Left kidney (tissue), 8 donors: ENCODE measurements at places on chromosomes 11 and 22.

DNA sequence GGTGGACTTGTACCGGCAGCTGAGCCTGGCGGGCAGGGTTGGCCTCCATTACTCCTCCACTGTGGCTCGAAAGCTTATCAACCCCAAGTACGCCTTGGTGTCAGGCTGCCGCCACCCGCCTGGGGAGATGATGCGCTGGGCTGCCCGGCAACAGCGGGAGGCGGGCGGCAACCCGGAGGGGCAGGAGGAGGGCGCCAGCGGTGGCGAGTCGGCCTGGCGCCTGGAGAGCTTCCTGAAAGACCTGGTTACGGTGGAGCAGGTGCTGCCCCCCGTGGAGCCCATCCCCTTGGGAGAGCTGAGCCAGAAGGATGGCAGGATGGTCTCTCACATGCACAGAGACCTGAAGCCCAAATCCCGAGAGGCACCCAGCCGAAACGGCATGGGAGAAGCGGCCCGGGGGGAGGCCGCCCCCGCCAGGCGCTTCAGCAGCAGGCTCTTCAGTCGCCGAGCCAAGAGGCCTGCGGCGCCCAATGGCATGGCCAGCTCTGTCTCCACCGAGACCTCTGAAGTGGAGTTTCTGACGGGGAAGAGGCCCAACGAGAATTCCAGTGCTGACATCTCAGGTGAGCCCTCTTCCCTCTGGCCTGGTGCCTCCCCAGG is 26.7 kb downstream of the FAM83F start:
- DNase-seq, result no peak

- DNase-seq, result no peak
These were observed 192.4 kb upstream of the API5 start for GRCh38 chr11:43119275-43119970.

DNA sequence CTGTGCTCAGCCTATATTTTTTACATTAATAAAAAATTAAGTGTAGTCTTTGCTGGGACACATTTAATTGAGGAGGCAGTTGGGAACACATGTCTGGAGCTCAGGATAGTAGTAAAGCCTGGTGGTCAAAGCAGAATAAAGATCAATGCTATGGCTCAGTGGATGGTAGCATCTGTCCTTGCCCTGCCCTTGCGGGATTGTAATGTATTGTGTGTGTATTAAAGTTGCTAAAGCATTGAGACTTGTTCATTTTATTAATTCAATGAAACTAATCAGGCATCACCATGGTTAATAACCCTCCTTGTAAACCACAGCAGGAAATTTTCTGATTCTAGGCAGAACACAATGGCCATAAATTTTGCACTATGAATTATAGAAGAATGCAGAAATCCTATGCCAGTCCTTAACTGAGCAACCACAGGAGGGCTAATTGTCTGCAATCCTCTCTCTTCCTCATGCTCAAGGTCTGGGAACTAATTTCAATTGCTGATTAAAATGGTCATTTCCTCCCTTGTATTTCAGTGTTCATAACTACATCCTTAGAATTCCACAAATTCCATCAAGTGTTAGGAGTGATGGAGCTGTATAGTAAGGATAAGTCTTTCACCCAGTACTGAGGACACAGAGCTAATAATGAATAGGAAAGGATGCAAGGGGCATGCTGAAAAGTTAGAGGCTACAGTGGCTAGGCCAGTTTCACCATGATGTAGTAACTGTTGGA is 403.2 kb upstream of the DDI1 start:
- peak; percentile 17 for DNase-seq

DNA sequence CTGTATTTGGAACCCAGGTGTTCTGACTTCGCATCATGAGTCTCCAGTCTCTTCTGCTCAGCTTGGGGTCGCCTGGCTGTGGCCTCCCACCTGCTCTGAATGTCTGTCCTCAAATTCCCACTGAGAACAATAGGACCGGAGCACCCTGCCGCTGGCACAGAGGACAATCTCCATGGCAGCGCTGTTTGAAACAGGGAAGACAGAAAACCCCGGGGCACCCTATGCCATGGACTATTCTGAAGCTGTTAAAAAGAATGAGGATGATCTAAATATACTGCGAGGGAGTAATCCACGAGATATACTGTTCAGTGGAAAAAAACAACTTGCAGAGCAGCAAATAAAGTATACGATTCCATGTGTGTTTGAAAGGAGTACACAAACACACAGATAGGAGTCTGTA is 415.6 kb upstream of the NARS2 start:
- DNase-seq, result no peak

GRCh38 chr11:112478806-112479205 is 218.1 kb upstream of the PLET1 start:
- no peak for DNase-seq
